ENCODE measurements at places on chromosomes 5 and 9. TPM values are rescaled to one million over a fixed set of nuclear protein-coding genes. Genes with fewer than 3 reads are reported as not detected.

- H3K36me3 ChIP-seq, result no peaks in the 10 kb centered on the region
- H3K27ac ChIP-seq, result no peak overlapping the region
- H3K4me1 ChIP-seq, result no peaks in the 10 kb centered on the region
- no peaks in the 10 kb centered on the region for H3K27me3 ChIP-seq
- DNase-seq, result no peak
- H3K4me3 ChIP-seq, result no peak overlapping the region
Measured at GRCh38 chr9:110918316-110919049, 119.8 kb downstream of the LPAR1 start.

DNA sequence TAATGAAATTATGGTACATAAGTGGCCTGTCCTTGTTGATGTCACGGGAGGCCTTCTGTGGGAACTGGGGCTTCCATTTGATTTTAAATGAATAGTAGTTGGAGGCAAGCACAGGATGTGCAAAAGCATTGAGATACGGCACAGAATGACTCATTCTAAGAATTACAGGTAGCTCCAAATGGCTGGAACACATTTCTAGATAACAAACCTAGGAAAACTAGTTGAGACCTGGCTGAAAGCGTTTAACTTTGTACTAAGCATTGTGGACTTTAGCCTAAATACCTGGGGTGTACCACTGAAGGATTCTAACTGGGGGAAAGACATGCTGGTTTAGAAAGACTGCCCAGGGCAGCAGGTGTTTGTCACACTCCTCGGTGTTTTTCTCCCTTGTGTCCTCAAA is 9.4 kb downstream of the SKP2 start:
- peaks cover 59% of the 10 kb centered on the region for H3K36me3 ChIP-seq
- H3K27ac ChIP-seq, result peak overlapping the region; percentile 1
- no peaks in the 10 kb centered on the region for H3K27me3 ChIP-seq
- H3K4me3 ChIP-seq, result no peak overlapping the region

SPATA31A3 gene
- total RNA-seq, result not detected

GCNT1 gene
- total RNA-seq, result 4.2 TPM

DNA sequence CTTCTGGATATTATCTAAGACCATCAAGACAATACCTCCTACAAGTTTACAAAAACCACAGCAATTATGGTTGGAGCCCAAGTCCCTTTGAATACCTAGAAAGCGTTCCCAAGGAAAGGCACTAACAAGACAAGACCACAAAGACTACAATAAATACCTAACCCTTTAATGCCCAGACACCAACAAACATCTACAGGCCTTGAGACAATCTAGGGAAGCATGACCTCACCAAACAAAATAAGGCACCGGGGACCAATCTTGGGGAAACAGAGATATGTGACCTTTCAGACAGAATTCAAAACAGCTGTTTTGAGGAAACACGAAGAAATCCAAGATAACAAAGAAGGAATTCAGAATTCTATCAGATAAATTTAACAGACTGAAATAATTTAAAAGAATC is 37.8 kb downstream of the OXCT1 start:
- no peak overlapping the region for H3K27ac ChIP-seq
- peaks cover 39% of the 10 kb centered on the region for H3K4me1 ChIP-seq
- H3K27me3 ChIP-seq, result no peaks in the 10 kb centered on the region
- H3K4me3 ChIP-seq, result no peak overlapping the region
- DNase-seq, result no peak

DCAF12 gene
- total RNA-seq, result 34.6 TPM

PCDHB5 gene
- total RNA-seq, result not detected

GRCh38 chr5:158546748-158547147 is 553.0 kb downstream of the EBF1 start:
- no peak for DNase-seq
- no peaks in the 10 kb centered on the region for H3K36me3 ChIP-seq
- H3K4me1 ChIP-seq, result peaks cover 23% of the 10 kb centered on the region
- no peak overlapping the region for H3K4me3 ChIP-seq
- no peaks in the 10 kb centered on the region for H3K27me3 ChIP-seq

DNA sequence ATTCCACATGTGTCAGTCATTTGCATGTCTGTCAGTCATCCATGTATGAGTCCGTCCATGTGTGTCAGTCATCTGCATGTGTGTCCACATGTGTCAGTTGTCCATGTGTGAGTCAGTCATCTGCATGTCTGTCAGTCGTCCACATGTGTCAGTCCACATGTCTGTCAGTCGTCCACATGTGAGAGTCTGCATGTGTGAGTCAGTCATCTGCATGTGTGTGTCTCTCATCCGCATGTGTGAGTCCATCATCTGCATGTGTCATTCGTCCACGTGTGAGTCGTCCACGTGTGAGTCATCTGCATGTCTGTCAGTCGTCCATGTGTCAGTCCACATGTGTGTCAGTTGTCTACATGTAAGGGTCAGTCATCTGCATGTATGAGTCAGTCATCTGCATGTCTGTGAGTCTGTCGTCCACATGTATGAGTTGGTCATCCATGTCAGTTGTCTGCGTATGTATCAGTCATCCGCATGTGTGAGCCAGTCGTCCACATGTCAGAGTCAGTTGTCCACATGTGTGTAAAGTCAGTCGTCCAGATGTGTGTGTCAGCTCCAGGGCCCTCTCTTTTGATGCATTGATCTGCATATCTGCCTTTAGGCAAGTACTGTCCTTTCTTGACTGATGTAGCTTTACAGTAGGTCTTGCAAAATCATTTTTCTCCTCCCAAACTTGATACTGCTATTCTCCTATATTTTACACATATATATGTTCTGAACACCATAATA is 72.5 kb upstream of the CACNA1B start:
- H3K27ac ChIP-seq, result no peak overlapping the region
- H3K4me1 ChIP-seq, result peaks cover 7% of the 10 kb centered on the region
- H3K4me3 ChIP-seq, result no peak overlapping the region

DNA sequence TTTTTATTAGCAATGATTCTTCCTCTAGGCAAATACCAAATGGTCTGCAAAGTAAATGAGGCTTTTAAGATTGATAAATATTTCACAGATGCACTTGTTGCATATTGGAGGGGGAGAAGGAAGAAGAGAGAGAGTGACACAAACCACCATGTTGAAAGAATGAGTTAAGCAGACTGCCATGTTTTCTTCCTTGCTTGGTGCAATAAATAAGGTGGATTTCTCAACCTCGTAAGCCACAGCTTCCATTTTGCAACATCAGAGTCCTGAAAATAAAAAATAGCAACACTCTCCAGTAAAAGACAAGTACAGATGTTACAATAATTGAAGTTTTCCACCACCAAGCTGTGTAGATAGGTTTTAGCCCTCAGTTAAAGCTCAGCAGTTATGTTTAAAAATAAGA is 202.9 kb downstream of the SGCD start:
- no peak overlapping the region for H3K4me3 ChIP-seq
- no peak overlapping the region for H3K27ac ChIP-seq
- peaks cover 9% of the 10 kb centered on the region for H3K27me3 ChIP-seq
- DNase-seq, result no peak

GRCh38 chr5:60668686-60669304 is 31.2 kb downstream of the DEPDC1B start:
- H3K27me3 ChIP-seq, result no peaks in the 10 kb centered on the region
- H3K27ac ChIP-seq, result no peak overlapping the region
- no peak overlapping the region for H3K4me3 ChIP-seq
- H3K4me1 ChIP-seq, result no peaks in the 10 kb centered on the region
- no peak for DNase-seq

DNA sequence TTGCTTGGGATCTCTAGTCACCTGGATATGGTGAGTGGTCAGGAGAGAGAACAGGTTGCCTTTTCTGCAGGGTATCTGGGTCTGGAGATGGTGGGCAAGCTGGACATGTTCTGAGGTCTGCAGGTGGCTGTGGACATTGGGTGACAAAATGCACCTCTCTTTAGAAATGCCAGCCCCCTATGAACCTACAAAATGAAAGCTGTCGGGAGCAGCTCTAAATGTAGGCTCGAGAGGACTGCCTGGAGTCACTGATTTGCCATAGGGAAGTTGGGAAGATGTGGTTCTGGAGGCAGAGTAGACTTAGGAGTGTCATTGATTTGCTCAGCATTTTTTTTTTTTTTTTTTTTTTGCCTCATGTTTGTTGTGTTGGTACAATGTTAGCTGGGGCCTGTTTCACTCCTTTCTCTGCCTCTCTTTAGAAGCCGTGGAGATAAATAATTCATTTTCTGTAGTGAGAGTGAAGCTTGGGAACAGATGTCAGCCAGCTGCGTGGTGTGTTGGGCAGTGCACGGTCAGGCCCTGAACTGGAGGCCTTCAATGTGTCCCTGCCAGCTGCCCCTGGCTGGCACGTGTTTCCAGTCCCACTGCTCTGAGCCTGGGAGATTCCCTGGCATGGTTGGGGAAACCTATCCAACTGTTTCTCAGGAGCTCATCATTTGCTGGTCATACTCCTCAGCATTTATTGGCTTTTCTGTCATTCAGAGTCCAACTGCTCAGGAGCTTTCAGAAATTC is 5.4 kb downstream of the RGS3 start:
- no peaks in the 10 kb centered on the region for H3K27me3 ChIP-seq
- H3K4me3 ChIP-seq, result no peak overlapping the region
- H3K27ac ChIP-seq, result no peak overlapping the region
- H3K4me1 ChIP-seq, result no peaks in the 10 kb centered on the region
- H3K36me3 ChIP-seq, result no peaks in the 10 kb centered on the region

STOM gene
- total RNA-seq, result 34.7 TPM

- peaks cover 2% of the 10 kb centered on the region for H3K36me3 ChIP-seq
- peaks cover 21% of the 10 kb centered on the region for H3K4me1 ChIP-seq
- no peaks in the 10 kb centered on the region for H3K27me3 ChIP-seq
Measured at GRCh38 chr9:136434580-136435169, 5.0 kb downstream of the INPP5E start.

- H3K36me3 ChIP-seq, result no peaks in the 10 kb centered on the region
- H3K27ac ChIP-seq, result no peak overlapping the region
- H3K4me3 ChIP-seq, result no peak overlapping the region
- DNase-seq, result no peak
- H3K27me3 ChIP-seq, result peaks cover 6% of the 10 kb centered on the region
- H3K4me1 ChIP-seq, result no peaks in the 10 kb centered on the region
Measured at GRCh38 chr9:37632479-37632878, 18.3 kb upstream of the FRMPD1 start.

DNA sequence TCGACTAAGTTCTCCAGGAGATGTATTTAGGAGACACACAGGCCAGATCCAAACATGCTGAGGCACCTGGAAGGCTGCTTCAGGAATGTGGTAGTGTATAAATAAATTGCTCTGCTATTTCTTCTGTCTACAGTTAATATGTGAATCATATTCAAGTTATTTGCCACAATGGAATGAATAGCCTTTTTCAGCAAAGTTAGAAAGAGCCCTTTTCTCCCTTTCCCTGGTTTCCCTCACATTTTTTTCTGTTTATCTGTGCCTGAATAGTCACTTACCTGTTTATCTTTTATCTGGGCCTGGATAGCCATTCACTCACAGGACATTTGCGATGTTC is 44.1 kb upstream of the CLINT1 start:
- H3K27me3 ChIP-seq, result no peaks in the 10 kb centered on the region
- DNase-seq, result no peak
- no peaks in the 10 kb centered on the region for H3K36me3 ChIP-seq
- H3K27ac ChIP-seq, result no peak overlapping the region
- H3K4me1 ChIP-seq, result no peaks in the 10 kb centered on the region

- no peak overlapping the region for H3K4me3 ChIP-seq
- H3K27ac ChIP-seq, result no peak overlapping the region
- no peaks in the 10 kb centered on the region for H3K4me1 ChIP-seq
- H3K27me3 ChIP-seq, result peaks cover 8% of the 10 kb centered on the region
- DNase-seq, result no peak
Measured at GRCh38 chr5:149280124-149280523, 8.5 kb downstream of the AFAP1L1 start.

DNA sequence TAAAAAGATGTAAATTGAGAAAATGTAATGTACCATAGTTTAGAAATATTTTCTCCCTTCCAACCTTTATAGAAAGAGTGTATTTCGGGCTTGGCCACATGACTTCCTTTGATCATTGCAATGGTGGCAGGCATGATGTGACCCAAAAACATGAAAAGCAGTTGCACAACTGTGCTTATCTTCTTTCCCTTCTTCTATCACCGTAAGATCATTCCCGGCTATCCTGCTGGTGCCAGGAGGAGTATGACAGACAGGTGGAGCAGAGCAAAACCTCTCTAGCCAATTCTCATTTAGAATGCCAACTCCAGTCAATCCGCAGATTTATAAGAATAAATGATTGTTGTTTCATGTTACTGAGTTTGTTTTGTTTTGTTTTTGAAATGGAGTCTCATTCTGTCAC is 10.6 kb upstream of the TESK1 start:
- H3K27ac ChIP-seq, result no peak overlapping the region
- peaks cover 24% of the 10 kb centered on the region for H3K36me3 ChIP-seq
- no peak for DNase-seq
- no peaks in the 10 kb centered on the region for H3K27me3 ChIP-seq

SLC45A2 gene
- total RNA-seq, result not detected

GRCh38 chr9:21616082-21616778 is 134.1 kb upstream of the IFNE start:
- DNase-seq, result no peak
- H3K4me3 ChIP-seq, result no peak overlapping the region

DNA sequence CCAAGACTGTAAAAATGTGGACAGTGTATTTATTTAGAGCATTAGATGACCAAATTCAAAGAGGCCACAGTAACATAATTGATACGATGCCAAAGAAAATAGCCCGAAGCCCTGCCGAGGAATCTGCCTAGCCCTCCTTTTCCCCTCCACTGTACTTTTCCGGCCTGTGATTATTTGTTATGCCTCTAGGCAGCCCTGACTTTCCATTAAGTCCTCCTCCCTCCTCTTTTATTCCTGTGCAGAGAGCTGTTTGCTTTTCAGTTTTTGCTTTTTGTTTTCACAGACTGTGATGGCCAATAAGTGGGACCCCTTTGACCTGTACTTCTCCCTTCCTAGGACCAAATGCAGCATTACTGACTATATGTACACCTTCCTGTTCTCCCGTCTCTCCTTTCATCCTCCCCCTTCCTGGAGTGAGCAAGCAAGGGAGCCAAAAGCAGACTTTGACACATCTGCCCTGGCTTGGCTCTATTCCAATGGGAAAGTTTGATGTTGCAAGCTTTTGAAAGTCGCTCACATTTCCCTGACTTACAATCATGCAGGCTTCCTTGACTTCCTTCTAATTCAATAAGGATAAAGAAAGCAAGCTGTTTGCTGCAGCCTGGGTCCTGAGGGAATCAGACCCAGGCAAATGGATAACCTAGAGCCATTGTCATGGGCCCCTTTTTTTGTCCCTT is 76.1 kb downstream of the NREP start:
- no peak overlapping the region for H3K27ac ChIP-seq
- DNase-seq, result no peak

POLK gene
- total RNA-seq, result 35.5 TPM

PCDHA13 gene
- total RNA-seq, result not detected
